ENCODE measurements at places on chromosomes 4 and X. TPM values are rescaled to one million over a fixed set of nuclear protein-coding genes. Genes with fewer than 3 reads are reported as not detected.

GRCh38 chr4:122548452-122548851 is 72.4 kb downstream of the IL21 start:
- no peak overlapping the region for H3K27ac ChIP-seq
- H3K36me3 ChIP-seq: no peaks in the 10 kb centered on the region
- no peak overlapping the region for H3K4me3 ChIP-seq
- no peaks in the 10 kb centered on the region for H3K27me3 ChIP-seq
- DNase-seq: no peak

- H3K27me3 ChIP-seq: no peaks in the 10 kb centered on the region
- H3K27ac ChIP-seq: no peak overlapping the region
- H3K4me1 ChIP-seq: no peaks in the 10 kb centered on the region
- H3K4me3 ChIP-seq: no peak overlapping the region
- no peaks in the 10 kb centered on the region for H3K36me3 ChIP-seq
Measured at GRCh38 chrX:15931362-15931761, 76.7 kb upstream of the AP1S2 start.

GRCh38 chrX:54808109-54808604 is 612 bp downstream of the MAGED2 start:
- peaks cover 7% of the 10 kb centered on the region for H3K27me3 ChIP-seq
- 0 out of 2 replicates have a peak, but pooled peaks cover 7% of the 10 kb centered on the region for H3K4me1 ChIP-seq

DNA sequence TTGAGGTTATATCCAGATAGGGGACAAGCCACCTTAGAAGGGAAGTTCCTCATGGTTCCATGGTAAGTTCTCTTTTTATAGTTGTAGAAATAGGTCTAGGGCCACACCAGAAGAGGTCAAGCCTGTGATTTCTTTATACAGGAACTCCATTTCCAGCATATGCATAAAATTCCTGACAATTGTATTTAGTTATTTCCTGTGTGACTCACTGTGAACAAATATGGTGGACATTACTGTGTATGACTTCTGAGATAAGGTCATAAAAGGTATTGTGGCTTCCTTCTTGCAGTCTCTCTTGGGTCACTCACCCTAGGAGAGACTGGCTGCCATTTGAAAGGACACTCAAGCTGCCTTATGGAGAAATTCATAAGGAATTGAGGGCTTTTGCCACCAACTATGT is 2.2 kb upstream of the C4orf36 start:
- no peaks in the 10 kb centered on the region for H3K27me3 ChIP-seq
- peaks cover 29% of the 10 kb centered on the region for H3K4me1 ChIP-seq
- H3K36me3 ChIP-seq: no peaks in the 10 kb centered on the region
- peak overlapping the region; percentile 63 for H3K27ac ChIP-seq
- DNase-seq: peak; percentile 72
- H3K4me3 ChIP-seq: no peak overlapping the region

DNA sequence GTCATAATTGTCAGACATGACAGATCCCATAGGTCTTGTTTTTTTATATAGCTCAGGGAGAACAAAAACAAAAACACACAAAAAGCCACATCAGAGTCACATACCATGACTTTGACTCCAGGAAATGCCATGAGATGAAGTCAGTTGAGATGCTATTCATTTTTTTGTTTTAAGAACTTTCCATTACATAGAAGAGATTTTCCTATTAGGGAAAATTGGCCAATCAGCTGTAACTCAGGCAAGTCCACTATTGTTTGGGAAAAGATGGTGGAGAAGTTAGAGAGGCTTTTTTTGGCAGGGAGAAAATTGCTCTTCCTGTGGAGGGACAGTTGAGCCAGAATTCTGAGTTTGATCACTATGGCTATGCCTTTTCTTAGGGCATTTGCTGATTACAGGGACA is 72.6 kb downstream of the SMARCA5 start:
- H3K36me3 ChIP-seq: no peaks in the 10 kb centered on the region
- H3K27me3 ChIP-seq: no peaks in the 10 kb centered on the region
- H3K4me1 ChIP-seq: no peaks in the 10 kb centered on the region
- no peak overlapping the region for H3K4me3 ChIP-seq
- DNase-seq: no peak

DNA sequence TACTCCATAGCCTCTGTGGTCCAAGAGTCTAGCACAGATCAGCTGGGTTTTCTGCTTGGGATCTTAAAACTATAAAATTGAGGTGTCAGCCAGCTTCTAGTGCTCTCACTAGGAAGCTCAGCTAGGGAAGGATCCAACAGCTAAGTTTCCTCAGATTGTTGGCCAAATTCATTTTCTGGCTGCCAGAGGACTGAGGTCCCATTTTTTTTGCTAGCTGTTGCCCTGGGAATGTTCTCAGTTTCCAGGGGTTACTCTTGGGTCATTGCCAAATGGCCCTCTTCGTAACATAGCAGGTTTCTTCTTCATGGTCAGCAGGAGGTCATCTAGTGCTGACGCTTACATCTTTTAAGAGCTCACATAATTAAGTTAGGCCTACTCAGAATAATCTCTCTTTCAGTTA is 2178.2 kb downstream of the ARAP2 start:
- H3K4me3 ChIP-seq: no peak overlapping the region
- DNase-seq: no peak
- H3K4me1 ChIP-seq: no peaks in the 10 kb centered on the region
- no peak overlapping the region for H3K27ac ChIP-seq
- no peaks in the 10 kb centered on the region for H3K36me3 ChIP-seq
- no peaks in the 10 kb centered on the region for H3K27me3 ChIP-seq

DNA sequence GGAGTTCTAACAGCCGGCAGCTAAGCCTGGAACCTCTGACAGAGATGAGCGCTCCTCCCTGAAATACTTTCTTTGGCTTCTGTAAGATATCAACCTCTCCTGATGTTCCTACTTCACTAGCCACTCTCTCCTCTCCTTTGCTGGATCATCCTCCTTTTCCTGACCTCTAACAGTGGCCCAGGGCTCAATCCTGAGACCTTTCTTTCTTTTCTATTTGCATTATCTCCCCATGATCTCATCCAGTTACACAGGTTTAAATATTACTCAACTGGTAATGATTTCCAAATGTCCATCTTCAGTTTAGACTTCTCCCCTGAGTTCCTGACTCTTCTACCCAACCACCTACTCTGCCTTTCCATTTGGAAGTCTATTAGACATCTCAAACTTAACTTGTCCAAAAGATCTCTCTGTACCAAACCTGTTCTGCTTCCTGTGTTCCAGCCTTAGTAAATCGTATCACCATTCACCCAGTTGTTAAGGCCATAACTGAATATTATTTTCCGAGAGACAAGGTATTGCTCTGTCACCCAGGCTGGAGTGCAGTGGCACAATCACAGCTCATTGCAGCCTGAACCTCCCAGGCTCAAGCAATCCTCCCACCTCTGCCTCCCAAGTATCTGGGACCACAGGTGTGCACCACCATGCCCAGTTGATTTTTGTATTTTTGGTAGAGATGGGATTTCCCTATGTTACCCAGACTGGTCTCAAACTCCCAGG is 41.1 kb downstream of the RFC1 start:
- no peaks in the 10 kb centered on the region for H3K27me3 ChIP-seq
- no peak for DNase-seq
- peaks cover 12% of the 10 kb centered on the region for H3K4me1 ChIP-seq
- H3K27ac ChIP-seq: no peak overlapping the region
- H3K36me3 ChIP-seq: peaks cover 4% of the 10 kb centered on the region

GRCh38 chr4:3829956-3830773 is 64.0 kb downstream of the ADRA2C start:
- H3K27ac ChIP-seq: no peak overlapping the region
- H3K27me3 ChIP-seq: 0 out of 2 replicates have a peak, but pooled peaks cover 9% of the 10 kb centered on the region
- no peaks in the 10 kb centered on the region for H3K36me3 ChIP-seq
- no peaks in the 10 kb centered on the region for H3K4me1 ChIP-seq
- no peak for DNase-seq

DNA sequence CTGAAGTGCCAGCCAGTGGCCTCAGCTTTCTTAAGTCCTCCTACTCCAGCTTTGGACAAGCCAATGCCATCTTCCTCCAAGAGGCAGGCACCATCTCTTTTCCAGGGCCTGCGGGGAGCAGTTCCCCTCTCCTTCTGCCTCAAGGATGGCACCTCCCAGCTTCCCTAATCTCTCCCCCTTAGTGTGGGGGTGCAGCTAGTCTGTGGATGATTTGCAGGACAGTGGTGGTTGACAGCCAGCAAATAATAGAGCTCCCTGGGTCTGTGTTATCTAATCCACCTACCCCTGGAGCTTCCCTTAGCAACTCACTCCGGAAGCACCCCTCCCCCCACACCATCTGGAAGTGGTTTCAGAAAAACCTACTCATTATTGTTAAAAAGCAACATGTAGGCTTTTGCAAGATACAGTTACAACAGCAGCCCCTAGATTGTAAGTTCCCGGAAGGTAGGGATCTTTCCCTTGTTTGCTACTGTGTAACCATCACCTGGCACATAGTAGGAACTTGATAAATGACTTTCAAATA is 247.1 kb downstream of the BCOR start:
- no peaks in the 10 kb centered on the region for H3K27me3 ChIP-seq
- H3K27ac ChIP-seq: no peak overlapping the region
- H3K36me3 ChIP-seq: no peaks in the 10 kb centered on the region
- DNase-seq: no peak
- peaks cover 23% of the 10 kb centered on the region for H3K4me1 ChIP-seq

DNA sequence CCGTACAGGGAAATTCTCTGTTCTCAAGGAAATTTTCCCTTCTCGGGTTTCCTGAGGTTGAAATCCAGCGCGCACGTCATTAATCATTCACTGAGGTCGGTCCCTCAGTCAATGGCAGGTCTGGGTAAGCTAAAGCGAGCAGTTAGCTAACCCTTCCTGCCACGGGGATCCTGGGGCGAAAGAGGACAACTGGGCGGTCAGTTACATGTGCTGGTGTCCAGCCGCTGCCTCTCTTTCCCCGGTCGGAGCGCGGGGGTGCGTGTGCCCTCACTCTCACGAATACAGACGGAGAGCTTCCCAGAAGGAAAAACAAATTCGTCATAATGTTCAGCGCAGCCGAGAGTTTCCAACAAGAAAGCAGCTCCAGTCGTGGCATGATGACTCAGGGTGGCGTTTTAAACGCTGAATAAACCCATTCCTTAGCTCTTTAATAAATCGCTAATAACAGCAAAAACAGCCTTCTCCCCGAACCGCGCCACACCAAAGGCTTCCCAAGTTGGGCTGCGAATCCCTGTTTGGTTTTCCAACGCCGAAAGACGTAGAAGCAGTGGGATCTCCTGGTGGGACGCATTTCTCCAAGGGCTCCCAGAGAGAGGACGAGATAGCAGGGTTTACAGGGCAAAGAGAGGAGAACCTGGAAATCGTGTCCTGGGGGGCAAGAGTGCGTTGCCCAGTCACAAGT is 752 bp upstream of the FGF5 start:
- H3K36me3 ChIP-seq: no peaks in the 10 kb centered on the region
- peaks cover 12% of the 10 kb centered on the region for H3K4me1 ChIP-seq
- peak overlapping the region; percentile 49 for H3K27ac ChIP-seq
- peak overlapping the region; percentile 88 for H3K4me3 ChIP-seq
- H3K27me3 ChIP-seq: no peaks in the 10 kb centered on the region

DNA sequence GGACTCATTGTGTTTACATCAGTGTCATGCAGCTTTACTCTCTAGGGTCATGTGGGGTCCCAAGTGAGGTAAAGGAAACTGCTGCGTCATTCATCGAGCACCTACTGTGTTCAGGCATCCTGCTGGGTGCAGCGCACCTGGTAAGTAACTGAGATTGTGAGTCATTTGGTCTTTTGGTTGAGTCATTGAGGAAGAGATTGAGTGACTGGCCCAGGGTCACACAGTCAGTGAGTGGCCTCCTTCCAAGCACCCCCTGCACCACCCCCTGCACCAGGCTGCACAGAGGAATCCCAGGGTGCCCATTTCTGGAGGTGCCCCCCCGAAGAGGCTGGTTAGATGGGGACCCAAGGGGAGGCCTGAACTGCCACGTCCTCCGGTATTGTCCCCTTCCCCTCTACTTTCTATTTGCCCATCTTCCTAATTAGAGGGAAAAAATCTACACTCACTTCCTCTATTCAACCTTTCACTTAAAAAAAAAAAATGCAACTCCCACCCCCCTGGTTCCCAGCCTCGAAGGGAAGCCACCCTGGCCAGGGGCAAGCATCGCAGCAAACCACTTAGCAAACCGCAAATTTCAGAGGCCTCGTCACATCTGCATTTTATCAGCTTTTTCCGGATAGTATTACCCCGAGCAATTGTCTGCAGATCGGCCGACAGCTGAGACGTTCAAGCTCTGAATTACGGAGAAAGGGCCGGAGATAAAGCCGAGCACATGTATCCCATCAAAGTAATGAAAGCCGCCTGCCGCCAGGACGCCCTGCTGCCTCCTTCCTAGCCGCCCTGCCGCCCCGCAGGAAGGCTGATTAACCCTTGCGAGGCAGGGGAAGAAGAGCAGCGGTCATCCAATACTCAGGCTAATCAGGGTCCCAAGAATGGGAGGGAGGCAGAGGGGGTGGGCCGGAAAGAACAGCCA is 96.3 kb upstream of the MSX1 start:
- H3K4me1 ChIP-seq: peaks cover 20% of the 10 kb centered on the region
- no peaks in the 10 kb centered on the region for H3K36me3 ChIP-seq
- peak overlapping the region; percentile 78 for H3K27ac ChIP-seq
- no peaks in the 10 kb centered on the region for H3K27me3 ChIP-seq
- DNase-seq: peak; percentile 73
- no peak overlapping the region for H3K4me3 ChIP-seq

DNA sequence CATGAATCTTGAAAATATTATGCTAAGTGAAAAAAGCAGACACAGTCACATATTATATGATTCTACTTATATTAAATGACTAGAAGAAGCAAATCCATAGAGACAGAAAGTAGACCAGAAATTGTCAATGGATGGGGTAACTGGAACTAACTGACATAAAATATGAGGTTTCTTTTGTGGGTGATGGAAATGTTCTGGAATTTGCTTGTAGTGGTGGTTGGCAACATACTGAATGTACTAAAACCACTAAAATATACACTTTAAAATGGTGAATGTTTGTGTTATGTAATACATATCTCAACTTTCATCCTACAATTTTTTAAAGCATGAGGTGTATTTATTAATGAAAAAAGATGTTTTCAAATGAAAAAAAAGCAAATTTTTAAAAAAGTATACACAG is 14.7 kb downstream of the CNOT6L start:
- H3K27me3 ChIP-seq: no peaks in the 10 kb centered on the region
- DNase-seq: no peak
- H3K36me3 ChIP-seq: no peaks in the 10 kb centered on the region
- no peaks in the 10 kb centered on the region for H3K4me1 ChIP-seq

DNA sequence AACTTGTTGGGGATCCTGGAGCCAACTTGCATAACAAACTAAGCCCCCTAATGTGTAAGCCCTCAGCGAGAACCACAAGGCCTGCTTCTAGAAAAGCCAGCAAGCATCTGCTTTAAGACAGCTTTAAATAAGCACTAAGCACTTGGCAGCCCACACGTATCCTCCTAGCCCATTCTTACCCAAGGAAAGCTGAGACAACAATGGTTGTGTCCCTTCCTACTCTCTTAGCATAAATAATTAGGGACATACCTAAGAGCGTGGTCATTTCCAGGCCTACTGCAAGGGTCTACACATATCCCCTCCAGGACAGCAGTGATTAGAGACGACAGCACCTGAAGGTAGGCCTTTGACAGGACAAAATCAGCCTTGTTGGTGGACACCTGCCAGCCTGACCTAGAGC is 322.8 kb upstream of the PPARGC1A start:
- no peaks in the 10 kb centered on the region for H3K36me3 ChIP-seq
- H3K4me3 ChIP-seq: no peak overlapping the region
- DNase-seq: no peak
- H3K27me3 ChIP-seq: 0 out of 2 replicates have a peak, but pooled peaks cover 4% of the 10 kb centered on the region
- no peaks in the 10 kb centered on the region for H3K4me1 ChIP-seq
- H3K27ac ChIP-seq: no peak overlapping the region

GRCh38 chr4:123987408-123987807 is 590.8 kb downstream of the SPRY1 start:
- no peak for DNase-seq
- no peaks in the 10 kb centered on the region for H3K36me3 ChIP-seq
- H3K4me3 ChIP-seq: no peak overlapping the region
- peaks cover 21% of the 10 kb centered on the region for H3K4me1 ChIP-seq
- no peaks in the 10 kb centered on the region for H3K27me3 ChIP-seq

EDA gene
- total RNA-seq: 0.15 TPM

PF4V1 gene
- not detected for total RNA-seq

HSFX3 gene
- not detected for total RNA-seq

GPR82 gene
- total RNA-seq: not detected

MAD2L1 gene
- total RNA-seq: 53.9 TPM

TEX13B gene
- not detected for total RNA-seq

DDIT4L gene
- not detected for total RNA-seq

TMSB15A gene
- total RNA-seq: not detected
